Right hindlimb (tissue), 1 donor: ENCODE measurements at places on chromosomes 2 and 18.
A peak's percentile ranks its signal among the peaks of the same experiment; 100 is the strongest.

- no peak for DNase-seq
Observed at GRCh38 chr2:147660680-147661079, 184.1 kb upstream of the ACVR2A start.

- no peak for DNase-seq
Observed at GRCh38 chr18:10997885-10998284, 151.5 kb downstream of the PIEZO2 start.

DNA sequence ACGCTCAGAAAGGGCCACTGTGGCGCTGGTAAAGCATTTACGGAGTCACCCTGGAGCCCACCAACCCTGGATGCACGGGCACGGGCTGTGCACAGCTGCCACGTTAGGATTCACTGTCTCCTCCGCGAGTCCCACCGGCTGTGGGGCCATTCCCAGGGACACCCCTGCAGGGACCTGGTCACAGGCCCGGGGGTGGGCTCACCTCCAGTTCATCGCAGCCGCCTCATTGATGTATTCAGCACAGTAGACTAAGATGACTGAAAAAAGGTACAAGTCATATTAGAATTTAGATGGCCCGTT, 4.7 kb downstream of the TMEM18 start:
- DNase-seq: no peak

- no peak for DNase-seq
Observed at GRCh38 chr2:111534910-111535352, 349.1 kb downstream of the ANAPC1 start.

- no peak for DNase-seq
Observed at GRCh38 chr18:31048216-31048615, 5.7 kb upstream of the DSC3 start.

- DNase-seq: no peak
Observed at GRCh38 chr18:21341141-21341540, 99.1 kb downstream of the GREB1L start.

DNA sequence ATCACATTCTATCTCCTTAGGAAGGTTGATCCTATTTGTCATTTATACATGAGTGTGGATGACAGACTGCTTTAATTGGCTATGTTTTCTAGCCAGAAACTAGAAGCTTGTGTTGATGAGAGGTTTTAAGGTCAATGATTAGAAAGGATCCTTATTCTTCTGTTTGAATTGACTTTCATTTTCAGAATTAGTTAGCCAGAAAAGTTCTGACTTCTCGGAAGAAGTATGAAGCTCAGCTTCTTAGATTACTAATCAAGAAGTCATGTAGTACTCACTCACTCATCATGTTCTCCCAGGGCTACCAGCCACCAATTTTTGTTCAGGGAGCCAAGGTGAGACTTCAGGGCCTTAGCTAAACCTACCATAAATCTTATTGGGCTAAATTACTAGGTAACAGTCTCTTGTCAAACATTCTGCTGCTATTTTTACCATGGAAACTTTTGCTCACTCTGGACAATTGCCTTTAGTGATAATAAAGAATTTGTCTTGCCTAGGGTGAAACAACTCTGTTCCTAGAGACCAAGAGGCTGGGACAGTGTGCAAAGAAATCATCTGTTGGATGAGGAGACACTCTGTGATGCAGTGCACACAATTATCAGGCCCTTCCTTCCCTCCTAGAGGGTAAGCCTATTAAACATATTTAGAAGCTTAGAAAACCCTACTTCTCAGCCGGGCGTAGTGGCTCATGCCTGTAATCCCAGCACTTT, 111.6 kb upstream of the DNMT3A start:
- no peak for DNase-seq

DNA sequence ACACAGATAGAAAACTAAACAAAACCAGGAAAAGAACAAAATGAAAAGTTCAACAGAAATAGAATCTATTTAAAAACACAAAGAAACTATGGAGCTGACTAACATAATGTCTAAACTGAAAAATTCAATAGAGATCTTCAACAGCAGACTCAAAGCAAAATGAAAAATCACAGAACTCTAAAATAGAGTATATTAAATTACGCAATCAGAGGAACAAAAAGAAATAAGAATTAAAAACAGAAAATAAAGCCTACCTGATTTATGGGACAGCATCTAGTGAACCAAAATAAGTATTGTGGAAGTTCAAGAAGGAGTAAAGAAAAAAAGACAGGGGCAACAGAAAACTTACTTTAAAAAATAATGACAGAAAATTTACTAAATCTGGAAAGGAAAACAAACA, 152.1 kb upstream of the GALNT5 start:
- DNase-seq: no peak

- DNase-seq: no peak
Observed at GRCh38 chr2:171158036-171158789, 2.5 kb downstream of the TLK1 start.

GRCh38 chr2:237827421-237827987, 28.9 kb downstream of the RBM44 start:
- DNase-seq: no peak

- DNase-seq: no peak
Observed at GRCh38 chr18:9065864-9066263, 36.6 kb upstream of the NDUFV2 start.

DNA sequence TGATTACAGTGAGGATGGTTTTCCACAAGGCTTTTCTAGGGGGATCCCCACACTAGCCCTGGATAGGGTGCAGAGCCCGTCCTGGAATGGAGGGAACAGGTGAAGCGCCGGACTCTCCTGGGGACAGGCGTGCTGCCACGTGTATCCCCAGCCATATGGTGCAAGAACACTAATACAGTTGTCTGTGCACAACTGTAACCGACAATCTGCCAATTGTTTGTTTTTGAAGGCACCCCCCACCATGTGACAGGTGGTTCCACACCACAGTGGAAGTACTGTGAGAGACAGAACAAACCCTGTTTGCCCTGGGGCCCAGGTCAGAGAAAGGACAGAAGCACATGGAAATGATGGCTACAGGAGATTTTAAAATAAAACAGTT, 52.9 kb downstream of the MYCN start:
- peak; percentile 54 for DNase-seq

GRCh38 chr2:110104025-110104771, 11.4 kb downstream of the MALL start:
- no peak for DNase-seq

- no peak for DNase-seq
Observed at GRCh38 chr18:42426496-42427015, 471.5 kb downstream of the PIK3C3 start.

DNA sequence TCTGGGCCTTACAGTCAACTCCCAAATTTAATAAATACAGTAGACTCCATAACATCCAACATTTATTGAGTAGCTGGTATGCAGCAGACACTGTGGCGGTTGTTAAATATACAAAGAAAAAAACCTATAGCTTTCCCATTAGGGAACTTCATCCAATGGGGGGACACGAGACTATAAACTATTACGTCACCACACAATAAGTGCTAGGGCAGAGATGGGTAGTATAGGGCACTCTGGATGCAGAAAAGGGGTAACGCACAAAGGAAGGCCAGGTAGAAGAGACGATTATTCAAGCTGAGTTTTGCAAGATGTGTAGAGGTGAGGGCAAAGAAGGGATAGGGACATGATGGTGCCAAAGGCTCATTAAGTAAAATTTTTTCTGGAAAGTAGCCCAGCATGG, 10.8 kb downstream of the CHN1 start:
- DNase-seq: no peak

DNA sequence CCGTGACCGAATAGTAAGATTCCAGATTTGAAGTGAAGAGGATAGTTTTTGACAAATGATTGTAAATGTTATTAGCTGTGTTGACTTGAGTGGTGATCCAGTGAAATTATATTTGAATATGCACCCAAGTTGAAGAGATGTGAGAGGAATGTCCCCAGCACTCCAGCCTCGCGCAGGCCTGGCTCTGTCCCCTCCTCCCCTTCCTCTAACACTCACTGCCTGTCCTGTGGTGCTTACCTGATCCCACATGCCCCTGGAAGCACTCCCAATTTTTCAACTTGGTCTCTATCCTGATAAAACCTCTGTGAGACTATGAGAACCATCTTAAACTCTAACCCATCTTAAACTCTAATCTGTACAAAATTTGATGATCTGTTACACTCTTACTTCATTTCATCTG, 154.7 kb upstream of the LRP1B start:
- DNase-seq: no peak

- no peak for DNase-seq
Observed at GRCh38 chr18:77062518-77063003, 70.0 kb downstream of the MBP start.

DNA sequence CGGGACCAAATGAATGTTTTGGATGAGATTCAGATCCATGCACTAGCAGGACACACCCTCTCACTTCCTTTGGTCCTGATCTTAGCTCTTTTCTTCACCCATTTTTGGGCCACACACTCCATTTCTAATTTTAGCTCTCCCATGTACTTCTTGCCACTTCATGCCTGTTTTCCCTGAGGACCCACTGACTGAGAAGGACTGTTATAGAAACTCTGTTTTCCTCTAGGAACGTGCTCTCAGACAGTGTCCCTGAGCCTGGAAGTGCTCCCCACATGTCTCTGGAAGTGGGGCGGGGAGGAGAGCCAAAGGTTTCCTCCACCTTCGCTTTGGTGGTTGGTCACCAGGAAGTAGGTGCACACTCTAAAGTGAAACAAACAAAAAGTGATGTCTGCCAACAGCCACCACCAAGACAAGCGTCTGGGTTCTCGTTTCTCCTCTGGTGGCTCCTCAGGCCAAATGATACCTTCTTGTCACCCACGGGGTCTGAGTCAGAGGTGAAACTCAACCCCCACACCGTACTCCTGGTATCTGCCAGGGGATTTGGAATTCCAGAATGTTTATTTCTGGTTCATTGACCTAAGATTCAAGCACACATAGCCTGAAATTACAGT, 74.7 kb downstream of the MERTK start:
- DNase-seq: no peak

- no peak for DNase-seq
Observed at GRCh38 chr2:210917465-210917864, 361.1 kb downstream of the CPS1 start.

DNA sequence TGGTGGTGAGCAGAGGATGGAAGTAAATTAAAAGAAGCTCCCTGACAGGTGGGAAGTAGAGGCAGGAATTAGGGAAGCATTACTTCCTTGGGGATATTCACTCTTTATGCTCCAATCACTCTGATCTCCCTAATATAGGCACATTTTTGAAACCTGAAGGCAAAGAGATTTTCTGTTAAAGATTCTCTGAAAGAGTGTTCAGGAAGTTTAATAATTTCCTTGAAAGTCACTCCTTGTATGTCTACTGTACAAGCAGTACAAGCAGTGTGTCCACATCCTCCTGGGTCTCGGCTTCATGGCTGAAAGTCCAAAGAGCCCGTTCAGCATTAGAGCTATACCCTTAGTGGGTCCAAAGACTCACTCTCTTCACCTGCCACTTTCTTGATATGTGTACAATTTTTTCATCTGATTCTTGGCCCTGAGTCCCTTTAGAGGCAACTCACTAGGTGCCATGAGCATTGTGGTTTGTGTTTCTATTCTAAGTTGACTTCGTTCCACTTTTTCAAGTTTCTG, 60.2 kb downstream of the AAK1 start:
- DNase-seq: no peak

DNA sequence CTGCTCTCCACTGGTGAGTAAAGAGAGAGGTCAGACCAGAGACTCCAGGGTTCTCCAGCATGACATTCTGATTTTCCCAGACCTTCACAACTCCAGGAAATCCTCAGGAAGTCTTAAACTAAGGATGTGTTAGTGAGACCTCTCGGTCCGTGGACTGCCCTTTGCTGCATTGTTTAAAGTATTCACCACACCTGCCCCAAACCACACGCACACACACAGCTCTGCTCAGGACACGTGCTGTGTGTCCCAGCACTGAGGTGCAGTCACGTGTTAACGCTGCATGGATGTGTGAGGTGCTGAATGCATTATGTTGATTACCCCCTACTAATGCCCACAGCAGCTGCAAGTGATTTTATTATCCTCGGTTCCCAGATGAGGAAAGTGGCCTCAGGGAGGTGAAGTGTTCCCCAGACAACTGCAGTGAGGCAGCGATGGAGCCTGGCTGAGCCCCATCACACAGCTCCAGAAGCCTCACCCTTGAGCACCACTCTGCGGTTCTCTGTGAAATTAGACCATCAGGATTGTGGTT, 68.4 kb downstream of the TRAPPC12 start:
- DNase-seq: no peak

- no peak for DNase-seq
Observed at GRCh38 chr2:43340066-43340465, 113.7 kb upstream of the ZFP36L2 start.

GRCh38 chr18:35868915-35869314, 103.6 kb upstream of the RMP24 start:
- no peak for DNase-seq

- no peak for DNase-seq
Observed at GRCh38 chr2:62441824-62442223, 64.2 kb downstream of the TMEM17 start.

- no peak for DNase-seq
Observed at GRCh38 chr2:72423756-72424155, 276.1 kb upstream of the CYP26B1 start.

DNA sequence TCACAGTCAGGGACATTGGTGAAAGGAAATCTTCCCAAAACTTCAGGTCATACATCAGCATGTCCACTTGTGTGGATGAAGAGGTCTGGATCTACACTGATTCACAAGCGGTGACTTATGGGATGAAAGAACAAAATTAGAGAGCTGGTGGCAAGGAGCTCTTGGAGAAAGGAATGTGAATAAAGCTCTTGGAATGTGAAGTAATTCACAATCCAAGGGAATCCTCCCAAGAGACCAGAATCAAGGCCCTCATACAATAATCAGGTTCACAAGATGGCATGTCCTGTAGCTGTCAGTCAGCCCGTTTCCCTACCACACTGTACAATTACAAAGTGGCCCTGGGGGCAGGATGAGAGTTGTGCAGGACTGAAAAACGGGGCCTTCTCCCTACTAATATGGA, 96.2 kb downstream of the MRPS9 start:
- no peak for DNase-seq

DNA sequence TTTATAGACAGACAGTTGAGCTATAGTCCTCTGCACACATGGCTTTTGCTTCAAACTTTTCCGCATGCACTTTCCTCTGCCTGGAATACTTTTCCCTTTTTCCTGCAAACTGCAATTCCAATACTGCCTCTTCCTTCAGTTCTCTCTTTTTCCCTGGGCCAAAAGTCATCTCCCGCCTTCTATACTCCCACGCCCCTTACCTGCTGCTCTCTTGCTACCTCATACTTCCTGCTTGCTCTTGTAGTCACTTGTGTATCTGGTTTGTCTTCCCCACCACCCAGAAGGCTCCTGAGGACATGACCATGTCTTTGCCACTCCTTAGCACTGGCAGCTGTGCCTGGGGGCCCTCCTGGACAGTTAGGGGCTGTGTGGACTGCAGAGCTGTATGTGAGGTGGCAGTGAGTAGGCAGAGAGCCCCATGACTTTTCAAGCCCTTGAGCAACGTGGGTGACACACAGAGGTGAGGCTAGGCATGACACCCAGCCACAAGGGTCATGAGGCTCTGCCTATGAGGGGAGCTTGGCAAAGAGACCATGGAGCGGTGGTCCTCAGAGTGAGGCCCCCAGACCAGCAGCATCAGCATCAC, 23.2 kb downstream of the SPEG start:
- DNase-seq: no peak

- no peak for DNase-seq
Observed at GRCh38 chr18:22132763-22133162, 36.6 kb upstream of the GATA6 start.
